Fibroblast of mammary gland (primary cell): ENCODE measurements at places on chromosomes 16 and 17.
A peak's percentile ranks its signal among the peaks of the same experiment; 100 is the strongest.

GRCh38 chr17:7363311-7363710 is 8.4 kb downstream of the TMEM95 start:
- peak; percentile 38 for DNase-seq

- no peak for DNase-seq
Measured at GRCh38 chr16:58411736-58412614, 19.7 kb downstream of the GINS3 start.

- DNase-seq = peak; percentile 8
Measured at GRCh38 chr17:6072157-6072556, 2.0 kb downstream of the WSCD1 start.

DNA sequence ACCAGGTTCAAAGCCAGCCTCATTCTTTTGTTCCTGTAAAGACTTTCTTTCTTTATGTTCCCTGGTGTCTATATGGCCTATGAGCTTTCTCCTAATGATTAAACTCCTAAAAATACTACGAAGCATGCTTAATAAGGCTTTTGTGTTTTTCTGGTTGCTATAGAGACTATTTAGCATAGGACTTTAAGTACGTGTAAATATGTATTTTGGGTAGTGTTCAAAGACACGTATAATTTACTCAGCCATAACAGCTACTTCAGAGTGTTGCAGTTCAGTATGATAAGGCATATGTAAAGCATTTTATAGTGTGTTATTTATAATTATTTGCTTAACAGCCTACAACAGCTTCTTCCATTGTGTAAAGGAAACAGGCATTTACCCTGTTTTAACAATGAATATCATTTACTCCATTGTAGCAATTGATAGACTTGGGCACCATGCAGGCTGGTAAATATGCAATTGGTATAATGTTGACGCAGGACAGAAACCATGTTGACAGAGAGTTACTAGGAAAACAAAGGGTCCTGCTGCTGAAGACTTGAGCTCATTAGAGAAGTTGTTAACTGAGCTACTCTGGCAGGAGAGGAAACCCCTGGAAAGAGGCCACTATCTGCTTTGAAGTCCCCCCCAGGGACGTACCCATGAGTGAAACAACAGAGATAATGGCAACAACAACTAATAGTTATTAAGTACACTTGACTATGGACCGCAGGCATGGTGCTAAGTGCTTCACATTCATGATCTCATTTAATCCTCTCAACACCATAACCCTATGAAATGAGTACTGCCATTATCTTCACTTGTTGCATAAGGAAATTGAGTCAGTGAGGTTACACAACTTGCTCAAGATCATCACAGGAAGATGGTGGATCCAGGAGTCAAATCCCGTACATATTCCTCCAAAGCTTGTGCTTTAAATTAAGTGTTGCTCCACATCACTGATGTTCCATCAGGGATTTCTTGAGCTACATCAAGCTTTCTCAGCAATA is 342.2 kb upstream of the DYNLRB2 start:
- peak; percentile 63 for DNase-seq

GRCh38 chr16:12258861-12259645 is 282.5 kb downstream of the SNX29 start:
- DNase-seq = no peak

GRCh38 chr16:10920726-10921427 is 21.4 kb downstream of the DEXI start:
- DNase-seq = no peak

- no peak for DNase-seq
Measured at GRCh38 chr17:37116671-37117185, 168.0 kb downstream of the AATF start.

DNA sequence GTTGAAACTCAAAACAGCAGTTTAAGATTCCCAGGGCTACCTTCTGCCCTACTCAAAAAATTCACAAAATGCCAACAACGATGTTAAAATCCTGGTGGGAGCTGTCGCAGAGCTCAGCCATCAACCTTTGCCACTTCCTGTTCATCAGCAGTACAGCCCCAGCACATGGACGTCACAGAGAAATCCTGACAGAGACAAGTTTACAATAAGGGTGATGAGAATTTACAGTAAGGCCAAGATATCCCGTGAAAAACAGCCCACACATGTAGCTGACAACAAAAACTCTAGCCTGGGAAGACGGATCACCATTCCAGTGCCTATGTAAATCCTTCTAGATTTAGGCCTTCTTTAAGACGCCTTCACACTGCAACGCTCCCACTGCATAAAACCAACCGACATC is 18.8 kb downstream of the USP22 start:
- no peak for DNase-seq

DNA sequence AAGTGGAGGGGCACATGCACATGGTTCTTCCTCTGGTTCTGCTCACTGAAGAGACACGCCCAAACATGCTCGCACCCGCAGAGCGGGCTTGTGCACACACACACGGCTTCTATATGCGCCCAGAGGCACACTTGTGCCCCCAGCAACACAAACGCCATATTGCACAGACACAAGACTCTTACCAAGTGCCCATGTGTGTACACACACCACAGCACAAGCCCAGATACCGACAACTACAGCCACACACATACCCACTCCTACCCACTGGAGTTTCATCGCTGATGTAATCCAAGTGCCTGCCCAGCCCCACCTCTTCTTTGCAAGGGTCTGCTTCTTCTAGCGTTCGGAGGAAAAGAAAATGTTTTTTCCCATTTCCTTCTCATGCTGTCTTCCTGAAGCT is 6.5 kb upstream of the PRR29 start:
- no peak for DNase-seq

GRCh38 chr17:77841742-77842527 is 116.6 kb upstream of the TNRC6C start:
- DNase-seq = no peak

DNA sequence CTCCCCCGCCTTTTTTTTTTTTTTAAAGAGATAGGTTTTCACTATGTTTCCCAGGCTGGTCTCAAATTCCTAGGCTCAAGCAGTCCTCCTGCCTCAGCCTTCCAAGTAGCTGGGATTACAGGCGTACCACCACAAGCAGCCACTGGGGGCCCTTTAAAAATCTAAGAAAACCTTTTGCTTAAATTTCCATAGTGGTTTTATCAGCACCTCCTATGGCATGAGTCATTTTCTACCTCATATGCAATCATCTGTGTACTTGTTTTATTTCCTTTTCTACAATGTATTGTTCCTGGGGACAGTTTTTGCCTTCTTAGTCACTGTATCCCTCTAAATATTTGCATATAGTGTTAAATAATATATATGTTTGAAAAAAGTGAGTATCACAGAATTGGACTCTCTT is 29.2 kb downstream of the GNA13 start:
- DNase-seq = peak; percentile 82

- DNase-seq = no peak
Measured at GRCh38 chr17:31484821-31485220, 93.3 kb downstream of the RAB11FIP4 start.

GRCh38 chr17:80774146-80774545 is 217.5 kb upstream of the CHMP6 start:
- no peak for DNase-seq
